ENCODE measurements at places on chromosomes 4 and X. TPM values are rescaled to one million over a fixed set of nuclear protein-coding genes. Genes with fewer than 3 reads are reported as not detected.

GRCh38 chr4:7894098-7894676 is 45.5 kb downstream of the AFAP1 start:
- no peak for DNase-seq

GRCh38 chrX:109813236-109813635 is 80.2 kb upstream of the ACSL4 start:
- DNase-seq = no peak

DNA sequence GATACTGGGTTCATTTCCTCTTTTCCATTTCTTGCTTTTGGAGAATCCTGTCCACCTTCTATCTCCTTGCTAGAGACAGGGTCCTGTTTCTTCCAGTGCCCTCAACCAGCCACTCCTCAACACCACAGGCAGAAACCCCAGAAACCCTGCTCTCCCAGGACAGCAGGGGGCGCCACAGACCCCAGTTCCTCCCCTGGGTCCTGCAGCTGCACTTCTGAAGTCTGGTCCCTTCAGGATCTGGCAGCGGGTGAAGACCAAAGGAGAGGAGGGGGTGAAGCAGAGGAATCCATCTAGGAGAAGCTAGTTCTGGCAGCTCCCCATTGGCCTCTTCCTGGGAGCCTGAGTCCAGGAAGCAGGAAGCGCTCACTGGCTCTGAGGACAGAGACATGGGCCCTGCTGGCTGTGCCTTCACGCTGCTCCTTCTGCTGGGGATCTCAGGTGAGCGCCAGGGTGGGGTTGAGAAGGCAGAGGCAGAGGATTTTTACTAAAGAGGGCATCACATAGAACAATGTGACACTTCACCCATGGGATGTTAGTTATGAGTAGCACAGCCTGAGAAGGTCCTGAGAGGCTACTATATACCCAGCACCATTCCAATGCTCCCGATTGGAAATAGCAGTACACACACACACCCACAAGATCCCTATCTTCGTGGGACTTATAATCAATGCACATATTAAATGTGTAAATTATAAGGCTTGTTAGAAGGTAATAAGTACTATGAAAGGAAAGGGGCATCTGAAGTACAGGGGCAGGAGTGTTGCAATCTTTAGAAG is at the start of gene PRSS48:
PRSS48 (plus strand) TSS at position 375 of the 776 bp plus-strand sequence; CDS start at position 387, 12 bp downstream.
- peak; percentile 44 for DNase-seq

DNA sequence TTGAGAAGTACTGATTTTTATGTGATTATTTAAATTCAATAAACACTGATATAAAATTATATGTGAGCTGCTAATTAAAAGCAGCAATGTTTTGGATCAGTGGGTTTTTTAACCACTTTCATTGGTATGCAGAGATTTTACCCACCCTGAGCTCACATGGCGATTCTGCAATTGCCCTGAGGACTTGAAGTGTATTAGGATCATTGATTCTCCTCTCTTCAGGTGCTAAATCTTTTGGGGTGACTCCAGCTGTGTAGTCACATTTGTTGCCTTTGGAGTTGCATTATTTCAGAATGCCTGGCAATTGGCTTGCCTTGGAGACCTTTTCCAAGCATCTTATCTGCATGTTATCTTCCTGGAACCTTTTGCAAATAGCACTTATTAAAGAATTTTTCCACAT is 51.3 kb downstream of the UGT8 start:
- DNase-seq = no peak

Gene TTC29
- not detected for total RNA-seq
